ENCODE measurements at places on chromosomes 12 and 14.

DNA sequence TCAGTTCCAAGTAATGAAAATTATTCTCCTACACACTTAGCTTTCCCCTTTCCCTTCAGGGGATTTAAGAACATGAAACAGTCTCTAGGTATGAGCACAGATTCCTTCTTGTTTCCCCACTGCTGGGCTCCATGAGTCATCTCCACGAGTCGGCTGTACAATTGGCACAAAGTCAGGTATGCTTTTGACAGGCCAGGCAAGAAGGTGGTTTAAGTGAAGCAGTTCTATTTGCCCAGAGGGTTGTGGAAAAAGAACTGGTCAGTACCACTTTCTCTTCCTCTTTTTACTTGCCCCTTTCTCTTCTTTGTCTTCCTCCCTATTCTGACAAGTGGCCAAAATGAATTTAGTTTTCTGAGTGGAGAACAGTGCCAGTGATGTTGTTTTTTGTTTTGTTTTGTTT, 16.3 kb downstream of the DYNC1H1 start:
- DNase-seq, result no peak

DNA sequence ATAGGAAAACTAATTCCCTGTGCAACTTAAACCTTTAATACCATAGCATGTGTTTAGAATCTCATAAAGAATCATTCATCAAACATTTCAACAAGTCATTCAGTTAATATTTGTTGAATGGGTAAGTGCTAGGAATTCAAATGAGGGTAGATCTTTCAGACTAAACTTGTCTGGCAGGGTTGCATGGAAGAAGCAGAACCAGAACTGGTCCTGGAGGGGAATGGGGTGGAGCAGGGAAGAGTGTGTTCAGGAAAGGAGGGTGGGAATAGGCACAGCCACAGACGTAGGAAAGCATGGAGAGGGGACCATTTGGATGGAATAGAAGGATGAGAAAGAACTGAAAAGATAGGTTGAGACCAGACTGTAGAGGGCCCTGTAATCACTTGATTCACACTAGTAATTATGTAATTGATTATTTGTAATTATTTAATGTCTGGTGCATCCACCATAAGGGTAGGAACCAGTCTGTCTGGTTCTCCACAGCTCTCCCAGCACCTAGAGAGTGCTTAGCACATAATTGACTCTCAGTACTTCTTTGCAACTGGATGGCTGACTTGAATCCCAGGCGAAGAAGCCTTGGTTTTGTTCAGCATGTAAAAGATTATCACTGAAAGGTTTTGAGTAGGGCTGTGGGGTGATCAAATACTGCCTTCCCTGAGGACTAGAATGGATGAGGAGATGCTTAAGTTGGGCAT, 3.0 kb upstream of the MAP3K9 start:
- DNase-seq, result no peak

DNA sequence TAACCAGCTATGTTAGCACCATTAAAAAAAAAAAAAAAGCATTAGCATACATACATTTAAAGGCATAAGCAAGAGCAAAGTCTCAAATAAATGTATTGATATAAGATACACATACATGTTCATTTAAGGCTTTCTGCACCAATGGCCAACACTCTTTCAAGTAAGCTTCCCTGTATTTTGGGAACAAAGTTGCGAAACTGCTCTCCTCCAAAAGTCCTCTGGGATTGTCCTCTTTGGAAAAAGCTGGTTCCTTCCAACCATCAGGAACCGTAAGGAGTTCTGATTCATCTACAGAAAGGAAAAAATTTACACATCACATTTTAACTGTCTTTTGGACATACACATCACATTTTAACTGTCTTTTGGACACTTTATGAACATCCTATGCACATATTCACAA, 3.2 kb downstream of the KRR1 start:
- DNase-seq, result no peak

- no peak for DNase-seq
Observed at GRCh38 chr12:58503731-58504130, 416.6 kb downstream of the LRIG3 start.

GRCh38 chr14:65414961-65415589, 2.5 kb downstream of the FUT8 start:
- DNase-seq, result peak; percentile 15

DNA sequence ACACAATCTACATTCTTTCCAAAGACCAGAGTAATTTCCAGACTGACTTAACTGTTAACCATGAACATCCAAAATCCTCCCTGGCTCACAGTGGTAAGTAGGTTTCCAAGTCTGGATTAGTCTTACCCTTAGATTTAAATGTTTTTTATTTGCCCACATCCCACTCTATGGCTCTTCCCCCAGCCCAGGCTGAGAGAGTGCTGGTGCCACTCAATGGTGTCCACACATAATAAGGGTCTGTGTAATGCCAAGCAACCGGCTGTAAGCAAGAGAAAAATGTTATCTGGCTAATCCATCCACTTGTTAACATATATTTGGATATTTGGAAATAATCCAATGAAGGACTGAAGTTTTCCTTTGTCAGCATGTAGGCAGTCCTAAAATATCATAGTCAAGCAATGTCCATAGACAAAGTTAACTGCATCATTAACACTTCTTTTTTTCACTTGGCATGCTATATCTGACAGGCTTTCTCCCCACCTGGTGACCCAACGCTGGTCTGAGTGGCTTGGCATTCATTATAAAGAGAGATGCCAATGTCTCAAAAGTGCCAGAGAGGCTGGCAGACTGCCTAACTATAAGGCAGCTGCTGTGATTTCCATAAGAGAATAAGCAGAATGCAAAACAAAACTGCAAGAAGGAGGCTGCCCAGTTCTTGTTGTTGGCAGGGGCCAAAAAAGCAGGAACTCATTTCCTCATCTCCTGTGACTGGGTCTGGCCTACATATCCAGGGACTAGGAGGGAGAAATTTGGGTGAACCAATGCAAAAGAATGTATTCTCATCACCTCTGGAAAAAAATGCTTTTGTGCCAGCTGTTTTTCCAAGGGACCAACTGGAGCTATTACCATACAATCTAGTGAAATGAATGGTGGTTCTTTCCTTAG, 13.9 kb upstream of the HOXC13 start:
- DNase-seq, result peak; percentile 63

DNA sequence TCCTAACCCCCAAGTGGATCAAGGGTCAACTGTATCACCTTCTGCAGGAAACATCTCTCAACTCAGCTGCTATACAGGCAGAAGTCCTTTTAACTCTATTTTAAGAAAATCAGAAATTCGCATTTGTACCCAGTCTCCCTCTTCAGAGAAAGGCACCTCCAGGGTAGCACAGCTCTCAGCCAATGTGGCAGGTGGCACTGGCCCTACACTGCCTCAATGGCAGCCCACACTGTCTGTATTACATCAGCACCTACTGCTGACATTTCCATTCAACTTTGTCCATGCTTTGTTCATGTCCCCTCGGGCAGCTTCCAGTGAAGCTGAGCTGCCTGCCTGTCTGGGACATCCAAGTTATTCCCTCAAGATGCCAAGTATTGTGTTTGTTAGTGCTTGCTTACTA, 8.8 kb downstream of the SPTSSA start:
- no peak for DNase-seq

GRCh38 chr12:130608132-130608531, 108.0 kb downstream of the RIMBP2 start:
- no peak for DNase-seq

DNA sequence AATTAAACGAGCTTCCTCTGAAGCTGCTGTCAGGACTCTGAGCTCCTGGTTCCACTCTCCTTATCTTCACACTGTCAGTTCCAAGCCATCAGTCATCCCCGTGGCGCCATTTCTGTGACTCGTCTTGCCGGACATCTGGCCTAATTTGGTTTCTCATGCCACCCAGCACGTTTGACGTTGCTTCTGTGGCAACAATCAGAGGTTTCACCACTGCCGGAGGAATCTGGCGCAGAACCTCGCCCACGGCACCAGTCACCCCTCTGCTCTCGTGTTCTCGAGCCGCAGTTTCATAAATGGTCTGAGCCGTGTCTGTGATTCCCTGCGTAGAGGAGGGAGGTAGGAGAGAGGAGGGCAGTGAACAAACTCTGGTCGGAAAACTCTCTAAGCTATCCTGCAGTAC, 29.7 kb downstream of the BDKRB1 start:
- DNase-seq, result no peak

DNA sequence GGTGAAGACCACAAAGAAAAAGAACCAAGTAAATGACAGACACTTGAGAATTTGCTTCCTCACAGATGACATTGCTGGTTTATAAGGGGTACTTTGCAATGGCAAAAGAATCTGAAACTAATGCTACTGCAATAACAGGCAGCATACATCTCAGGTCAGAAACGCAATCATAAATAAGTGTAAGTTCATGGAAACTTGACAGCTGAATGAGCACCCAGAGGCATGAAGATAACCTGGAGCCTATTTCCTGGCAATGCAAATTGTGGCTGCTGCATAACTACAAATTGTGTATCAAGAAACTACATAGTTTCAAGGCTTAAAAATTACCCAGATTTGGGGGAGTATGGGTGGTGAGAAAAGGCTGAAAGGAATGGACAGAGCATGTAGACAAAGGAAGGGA, 8.5 kb upstream of the MYO1A start:
- DNase-seq, result no peak

DNA sequence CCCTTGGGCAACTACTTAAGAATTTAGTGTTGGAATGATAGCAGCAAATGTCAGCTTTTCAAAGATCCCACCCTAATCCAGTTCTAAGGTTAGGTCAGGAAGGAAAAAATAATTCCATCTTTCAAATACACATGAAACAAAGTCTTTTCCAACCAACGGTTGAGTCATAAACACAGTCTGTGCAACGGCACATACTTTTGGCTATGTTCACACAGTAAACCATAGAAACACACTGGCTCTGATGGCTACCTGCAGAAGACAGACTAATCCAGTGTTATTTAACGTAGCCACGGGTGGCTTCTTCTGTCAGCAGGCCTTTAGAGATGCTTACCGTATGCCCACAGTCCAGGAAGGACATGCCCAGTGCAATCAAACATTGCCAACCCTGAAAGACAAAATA, 35.7 kb downstream of the HIGD1C start:
- DNase-seq, result no peak

- DNase-seq, result no peak
Observed at GRCh38 chr14:61513986-61514830, 181.1 kb upstream of the HIF1A start.

- no peak for DNase-seq
Observed at GRCh38 chr14:55707365-55707804, 127.4 kb downstream of the KTN1 start.

DNA sequence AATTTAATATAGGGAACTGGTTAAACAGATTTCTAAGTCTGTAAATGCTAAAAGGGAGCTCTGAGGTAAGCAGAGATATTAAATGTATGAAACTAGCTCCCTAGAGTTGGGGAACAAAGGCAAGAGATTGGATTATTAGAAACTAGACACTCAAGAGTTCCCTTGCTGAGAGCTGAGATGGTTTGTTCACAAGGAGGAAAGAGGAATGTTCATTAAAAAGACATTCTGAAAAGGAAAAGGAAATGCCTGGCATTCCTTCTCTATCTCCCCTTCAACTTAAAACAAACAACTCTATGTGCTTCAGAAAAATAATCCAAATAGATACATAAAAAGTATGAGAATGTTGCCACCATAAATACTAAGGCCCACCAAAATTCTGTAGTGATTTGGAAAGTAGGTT, 73.7 kb downstream of the GALNT4 start:
- no peak for DNase-seq

- DNase-seq, result no peak
Observed at GRCh38 chr12:94560431-94561221, 89.7 kb downstream of the TMCC3 start.

GRCh38 chr14:31291210-31291609, 83.6 kb upstream of the HECTD1 start:
- DNase-seq, result no peak

DNA sequence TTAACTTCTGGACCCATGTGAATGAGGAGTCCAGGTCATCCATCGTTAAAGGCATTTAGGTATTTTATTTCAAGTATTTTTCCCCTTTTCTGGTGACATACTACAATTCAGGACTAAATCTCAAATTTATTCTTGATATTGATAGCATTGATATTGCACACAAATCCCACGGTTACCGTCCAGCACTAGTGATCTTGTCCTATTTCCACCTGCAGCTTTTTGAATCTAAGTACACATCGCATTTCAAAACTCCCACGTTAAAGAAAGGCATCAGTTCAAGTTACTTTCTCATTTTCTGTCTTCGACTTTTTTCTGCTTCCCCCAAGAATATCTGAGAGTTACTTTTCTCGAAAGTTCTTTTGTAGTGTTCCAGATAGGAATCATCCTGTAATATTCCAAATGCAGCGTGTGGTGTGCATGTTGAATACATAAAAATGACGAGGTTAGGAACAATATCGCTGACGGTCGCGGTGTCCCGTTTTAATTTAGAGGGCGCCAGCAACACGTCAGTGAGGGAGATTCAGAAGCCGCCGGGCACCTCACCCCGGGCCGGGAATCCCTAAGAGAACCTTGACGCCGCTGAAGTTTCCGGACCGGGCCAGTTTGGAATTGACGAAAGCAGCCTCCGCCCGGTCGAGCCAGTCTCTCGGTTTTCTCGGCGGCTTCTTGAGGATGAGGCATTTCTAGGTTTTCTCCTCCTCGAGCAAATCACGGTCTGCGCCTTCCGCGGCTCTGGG, 569 bp upstream of the RGS6 start:
- no peak for DNase-seq

GRCh38 chr12:99281277-99281676, 366.3 kb upstream of the GARIN6 start:
- peak; percentile 63 for DNase-seq

GRCh38 chr14:35158951-35159653, 36.8 kb downstream of the PRORP start:
- no peak for DNase-seq

- no peak for DNase-seq
Observed at GRCh38 chr12:92213166-92213565, 67.5 kb upstream of the BTG1 start.

- DNase-seq, result no peak
Observed at GRCh38 chr12:12534975-12535374, 27.7 kb downstream of the DUSP16 start.

DNA sequence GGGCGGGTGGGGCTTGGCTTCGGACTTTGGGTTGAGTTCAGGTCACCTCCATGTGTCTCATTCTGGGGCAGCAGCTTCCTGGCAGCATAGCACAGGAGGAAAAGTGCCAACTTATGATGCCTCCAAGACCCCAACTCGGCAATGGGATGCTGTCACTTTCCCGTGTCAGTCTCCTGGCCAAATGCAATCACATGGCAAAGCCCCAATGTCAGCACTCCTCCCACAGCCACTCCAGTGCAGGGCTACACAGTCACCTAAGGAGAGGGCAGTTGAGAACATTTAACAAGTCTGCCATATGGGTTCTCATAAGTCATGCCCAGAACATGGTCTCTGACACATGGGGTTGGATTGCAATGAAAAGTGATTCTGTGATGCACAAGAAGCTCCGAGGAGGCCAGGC, 26.7 kb downstream of the ELK3 start:
- DNase-seq, result peak; percentile 89

DNA sequence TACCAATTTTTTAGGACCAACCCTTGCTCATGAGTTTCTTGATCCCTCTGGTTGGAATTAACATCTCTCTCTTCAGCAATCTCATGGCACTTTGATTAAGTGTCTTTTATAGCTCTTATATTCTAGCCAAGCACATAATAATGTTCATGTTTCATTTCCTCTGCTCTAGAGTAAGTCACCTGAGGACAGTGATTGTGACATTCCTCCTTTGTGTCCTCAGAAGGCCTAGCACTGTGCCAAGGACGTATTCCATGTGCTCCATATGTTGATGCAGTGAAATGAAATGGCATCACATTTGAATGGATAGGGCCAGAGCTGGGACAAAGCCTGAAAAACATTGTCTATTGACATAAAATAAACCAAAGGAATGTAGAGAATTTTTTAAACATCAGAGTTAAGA, 322.8 kb upstream of the PRICKLE1 start:
- no peak for DNase-seq

Data from NCI-H446 (cell line).